GM12891 (cell line): ENCODE measurements at places on chromosomes 1 and 21.

DNA sequence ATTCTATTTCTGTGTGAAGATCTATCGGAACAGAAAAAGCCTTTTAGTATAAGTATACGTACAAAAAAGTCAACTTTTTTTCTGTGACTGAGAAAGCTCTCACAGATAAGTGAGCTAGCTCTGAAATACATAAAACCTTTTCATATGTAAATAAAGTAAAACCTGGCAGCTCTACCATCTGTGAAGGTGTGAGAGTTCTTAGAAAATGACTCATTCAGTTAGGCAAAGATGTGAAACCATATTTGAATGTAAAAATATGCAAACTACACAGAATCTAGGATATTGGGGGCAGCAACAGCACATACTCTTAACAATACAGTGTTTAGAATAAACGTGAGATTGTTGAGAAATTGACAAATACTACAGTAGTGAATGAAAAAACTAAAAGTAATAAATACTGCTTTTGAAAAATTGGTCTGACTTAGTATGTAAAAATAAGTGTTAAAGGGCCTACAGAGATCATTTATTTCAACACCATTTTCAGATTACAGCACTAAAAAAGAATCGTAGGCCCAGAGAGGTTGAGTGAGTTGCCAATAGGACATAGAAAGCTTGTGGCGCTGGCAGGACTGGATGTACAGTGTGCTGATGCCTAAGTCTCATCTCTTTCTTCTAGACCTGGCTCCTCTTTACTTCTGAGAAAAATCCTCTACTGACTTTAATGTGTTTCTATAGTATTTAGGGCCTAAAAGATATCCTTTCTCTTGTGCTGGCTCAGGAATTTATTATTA lies 19.8 kb downstream of the ATP6V1G3 start:
- DNase-seq, result peak; percentile 11

DNA sequence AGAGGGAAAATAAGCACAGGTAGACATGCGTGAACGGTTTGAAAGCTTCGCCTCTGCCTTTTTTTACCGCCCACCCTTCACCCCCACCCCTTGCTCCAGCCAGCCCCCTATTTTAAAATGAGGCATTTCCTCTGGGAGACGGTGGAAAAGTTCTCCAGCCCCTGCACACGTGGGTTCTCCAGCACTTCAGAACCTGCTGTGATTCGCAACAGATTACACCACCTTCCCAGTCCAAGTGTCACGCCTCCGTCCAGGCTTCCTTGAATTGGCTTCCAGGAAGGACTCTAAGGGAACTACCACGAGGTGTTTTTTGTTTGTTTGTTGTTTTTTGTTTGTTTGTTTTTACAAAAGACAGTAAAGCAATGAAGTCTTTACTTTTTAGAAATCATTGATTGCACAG lies 2.6 kb downstream of the LRRC7 start:
- no peak for DNase-seq

DNA sequence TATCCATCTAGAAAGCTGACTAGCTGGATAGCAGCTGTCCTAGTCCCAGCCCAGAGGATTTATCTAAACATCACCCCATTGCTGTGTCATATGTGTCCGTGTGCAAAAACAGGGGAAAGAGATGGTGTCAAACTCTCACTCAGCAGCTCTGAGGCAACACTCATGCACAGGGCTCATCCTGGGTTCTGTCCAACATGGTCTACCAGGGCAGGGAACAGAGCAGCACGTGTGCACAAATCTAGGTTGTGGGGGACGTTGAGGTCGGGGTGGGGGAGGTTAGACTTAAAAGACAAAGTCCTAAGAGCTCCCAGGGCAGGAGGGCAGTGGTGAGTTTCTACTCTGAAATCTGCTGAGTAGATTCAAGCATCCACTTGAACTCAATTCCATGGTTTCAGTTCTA lies 16.2 kb downstream of the PI4KB start:
- DNase-seq, result no peak

GRCh38 chr1:220371324-220371723 lies 99.1 kb upstream of the RAB3GAP2 start:
- DNase-seq, result no peak

- DNase-seq, result peak; percentile 54
Observed at GRCh38 chr1:154157520-154158306, 2.8 kb upstream of the NUP210L start.

GRCh38 chr1:119595606-119596005 lies 52.5 kb downstream of the ZNF697 start:
- no peak for DNase-seq

DNA sequence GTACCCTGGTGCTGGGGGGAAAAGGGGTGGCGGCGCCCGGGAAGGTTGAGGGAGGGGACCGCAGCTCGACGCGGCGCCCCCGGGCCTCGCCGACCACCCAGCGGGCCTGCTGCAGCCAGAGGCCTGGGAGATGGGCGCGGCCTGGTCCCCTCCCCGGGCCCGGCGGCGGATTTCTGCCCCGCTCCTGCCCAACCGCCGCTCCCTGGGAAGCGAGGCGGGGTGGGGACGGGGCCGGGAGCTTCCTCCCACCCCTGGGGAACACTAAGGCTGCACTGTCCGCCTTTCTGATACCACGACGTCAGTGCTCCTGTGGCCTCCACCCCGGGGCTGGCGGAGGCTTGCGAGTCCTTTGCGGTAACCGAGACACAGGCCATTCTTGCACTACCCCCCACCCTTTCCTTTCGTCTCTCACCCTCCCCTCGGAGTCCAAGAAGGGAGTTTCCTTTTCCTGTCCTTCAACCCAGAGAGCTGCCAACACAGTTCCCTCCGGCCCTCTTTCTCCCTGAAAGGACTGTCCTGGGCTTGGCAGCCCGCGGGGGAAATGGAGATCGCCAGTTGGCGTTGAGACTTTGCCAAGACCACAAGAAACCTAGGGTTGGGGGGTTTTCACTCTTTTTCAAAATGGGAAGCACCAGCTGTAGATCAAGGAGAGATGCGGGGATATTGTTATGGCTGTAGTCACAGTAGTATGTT lies 742 bp downstream of the SH3GLB1 start:
- DNase-seq, result peak; percentile 12

- no peak for DNase-seq
Observed at GRCh38 chr1:21886486-21887215, 50.5 kb downstream of the HSPG2 start.

- DNase-seq, result no peak
Observed at GRCh38 chr1:216175714-216176113, 247.5 kb downstream of the USH2A start.

DNA sequence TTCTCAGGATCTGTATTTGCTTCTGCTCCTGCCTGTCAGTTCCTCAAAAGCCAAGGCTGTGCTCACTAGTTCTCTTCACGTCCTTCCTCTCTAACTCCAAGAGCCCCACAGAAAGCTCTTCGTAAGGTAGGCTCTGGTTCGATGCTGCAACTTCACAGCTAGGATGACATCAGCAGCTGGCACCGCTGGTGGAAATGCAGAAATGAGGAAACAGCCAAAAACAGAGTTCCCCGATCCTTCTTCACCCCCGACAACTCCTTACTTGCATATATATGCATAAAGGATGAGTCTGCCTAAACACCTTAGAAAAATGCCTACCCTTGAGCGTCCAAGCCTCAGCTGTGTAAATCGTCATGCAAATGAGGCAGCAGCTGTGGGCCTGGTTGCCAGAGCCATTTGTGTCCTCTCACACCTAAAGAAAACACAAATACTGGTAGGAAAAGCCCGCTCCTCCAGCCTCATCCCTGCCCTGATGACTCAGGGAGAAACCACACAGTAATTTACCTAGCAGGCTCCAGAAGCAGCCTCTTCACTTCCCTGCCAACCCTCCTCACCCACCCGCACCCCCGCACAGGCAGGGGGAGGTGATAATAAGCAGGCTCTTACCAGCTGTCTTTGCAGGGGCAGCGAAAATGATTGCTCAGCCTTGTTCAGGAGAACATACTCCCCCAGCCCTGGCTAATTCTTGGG lies 28.2 kb downstream of the BATF3 start:
- no peak for DNase-seq

DNA sequence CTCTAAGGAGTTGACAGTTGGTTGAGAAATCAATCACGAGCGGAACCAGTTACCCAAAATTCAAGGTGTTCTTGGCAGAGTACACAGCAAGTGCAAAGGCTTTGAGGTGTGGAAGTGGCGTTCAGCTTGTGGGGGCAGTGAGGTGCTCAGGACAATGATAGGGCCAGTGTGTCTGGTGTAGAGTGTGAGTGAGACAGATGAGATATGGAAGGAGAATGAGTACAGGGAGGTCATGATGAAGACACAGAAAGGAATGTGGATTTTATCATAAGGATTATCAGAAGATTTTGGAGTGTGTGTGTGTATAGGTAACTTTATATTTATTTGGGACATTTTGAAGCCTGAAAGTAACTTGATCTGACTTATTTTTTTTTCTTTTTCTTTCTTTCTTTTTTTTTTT lies 40.9 kb downstream of the IFI44 start:
- DNase-seq, result no peak

DNA sequence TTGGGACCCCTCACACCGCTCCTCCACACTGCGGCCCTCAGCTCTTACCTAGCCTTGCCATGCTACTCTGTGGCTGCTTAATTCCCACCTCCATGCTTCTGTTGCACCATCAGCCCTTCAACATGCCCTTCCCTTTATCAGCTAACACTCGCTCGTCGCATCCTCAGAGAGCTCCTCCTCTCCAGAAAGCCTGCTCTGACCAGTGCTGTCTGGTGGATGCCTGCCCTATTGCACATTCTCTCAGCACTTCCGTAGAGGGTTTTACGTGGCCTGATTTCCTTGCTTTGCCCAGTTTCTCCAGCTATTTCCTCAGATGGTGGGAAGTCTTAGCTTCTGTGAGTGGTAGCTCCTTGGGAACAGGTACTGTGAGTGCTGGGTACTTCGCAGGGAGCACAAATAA lies 10.3 kb upstream of the LAD1 start:
- no peak for DNase-seq

- DNase-seq, result no peak
Observed at GRCh38 chr1:65229201-65229600, 80.1 kb upstream of the DNAJC6 start.

DNA sequence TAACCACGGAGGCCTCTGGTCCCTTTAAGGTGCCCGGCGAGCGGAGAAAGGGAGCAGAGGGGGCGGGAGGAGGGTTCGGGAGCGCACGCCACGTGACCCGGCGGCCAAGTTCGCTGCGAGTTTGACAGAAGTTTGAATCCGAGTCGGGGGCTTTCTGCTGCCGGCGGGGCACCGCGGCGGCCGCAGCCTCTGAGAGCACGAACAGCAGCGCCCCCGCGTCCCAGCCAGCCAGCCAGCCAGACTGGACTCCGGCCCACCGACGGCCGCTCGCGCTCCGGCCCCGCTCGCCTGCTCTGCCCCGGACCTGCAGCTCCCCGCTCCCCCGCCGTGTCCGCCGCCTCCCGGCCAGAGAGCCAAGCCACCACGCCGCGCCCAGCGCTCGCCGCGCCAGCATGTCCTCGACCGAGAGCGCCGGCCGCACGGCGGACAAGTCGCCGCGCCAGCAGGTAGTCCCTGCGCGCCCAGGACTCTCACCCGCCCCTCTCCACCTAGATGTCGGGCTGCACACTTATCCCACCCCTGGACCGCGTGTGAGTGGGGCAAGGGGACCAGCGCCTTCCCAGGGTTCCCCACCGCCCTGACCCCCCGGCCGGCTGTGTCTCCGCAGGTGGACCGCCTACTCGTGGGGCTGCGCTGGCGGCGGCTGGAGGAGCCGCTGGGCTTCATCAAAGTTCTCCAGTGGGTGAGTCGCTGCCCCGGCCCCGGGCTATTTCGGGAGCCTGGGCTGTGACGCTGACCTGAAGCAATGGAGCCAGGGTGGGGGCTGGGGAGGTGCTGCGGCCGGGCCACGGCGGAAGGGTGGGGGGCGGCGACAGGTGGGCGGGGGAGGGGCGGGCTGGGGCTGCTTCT lies at the start of gene SYPL2:
TSS of gene SYPL2 (plus strand) at position 95 of the 849 bp plus-strand sequence. CDS start at position 393, 298 bp downstream.
- no peak for DNase-seq

DNA sequence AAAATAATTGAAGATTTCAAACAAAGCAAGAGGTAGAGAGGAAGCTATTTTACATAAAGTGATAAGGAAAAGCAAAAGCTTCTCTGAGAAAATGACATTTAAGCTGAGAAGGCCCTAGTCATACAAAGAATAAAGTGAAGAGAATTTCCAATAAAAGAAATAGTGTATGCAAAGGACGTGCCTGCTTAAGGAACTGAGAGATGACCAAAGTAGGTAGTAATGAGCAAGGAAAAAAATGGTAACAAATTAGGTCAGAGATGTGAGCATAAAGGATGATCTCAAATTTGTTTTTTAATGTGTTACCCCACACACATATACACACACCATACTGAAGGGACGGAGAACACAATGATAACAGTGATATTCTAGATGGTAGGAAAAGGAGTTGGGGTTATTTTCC lies 46.4 kb downstream of the NRIP1 start:
- DNase-seq, result no peak

DNA sequence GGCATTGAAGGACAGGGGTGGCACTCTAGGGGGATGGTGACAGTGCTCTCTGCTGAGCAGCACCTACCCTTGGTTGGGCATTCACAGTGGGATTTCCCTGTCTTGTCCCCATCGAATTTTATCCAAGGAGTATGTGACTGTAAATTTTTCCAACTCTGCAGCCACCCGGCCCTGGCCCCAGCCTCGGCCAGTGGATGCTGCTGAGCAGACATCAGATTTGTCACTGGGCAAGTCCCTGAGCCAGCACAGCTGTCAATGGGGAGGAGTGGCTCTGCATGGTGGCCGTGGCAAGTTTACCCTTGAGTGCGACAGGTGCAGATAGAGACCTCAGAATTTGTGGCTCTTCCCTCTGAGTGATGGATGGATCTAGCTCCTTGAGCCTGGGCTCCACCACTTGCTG lies 240.2 kb upstream of the CSF3R start:
- no peak for DNase-seq

DNA sequence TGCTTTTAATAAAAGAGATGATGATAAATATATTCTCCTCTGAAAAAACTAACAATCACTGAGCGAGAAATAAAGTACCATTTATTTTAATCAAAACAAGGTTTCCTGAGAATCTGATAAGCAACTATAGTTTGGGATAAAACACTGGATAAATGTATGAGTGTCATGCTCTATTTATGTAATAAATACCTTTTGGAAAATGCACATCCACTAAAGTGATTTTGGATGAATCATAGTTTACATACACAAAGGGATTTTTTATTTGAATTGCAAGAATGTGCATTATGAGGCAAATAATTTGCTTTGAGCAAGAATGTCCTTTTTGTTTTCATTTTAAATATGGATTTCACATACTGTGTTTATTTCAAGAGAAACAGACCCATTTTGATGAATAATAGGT lies 1483.5 kb downstream of the MRPL39 start:
- no peak for DNase-seq

DNA sequence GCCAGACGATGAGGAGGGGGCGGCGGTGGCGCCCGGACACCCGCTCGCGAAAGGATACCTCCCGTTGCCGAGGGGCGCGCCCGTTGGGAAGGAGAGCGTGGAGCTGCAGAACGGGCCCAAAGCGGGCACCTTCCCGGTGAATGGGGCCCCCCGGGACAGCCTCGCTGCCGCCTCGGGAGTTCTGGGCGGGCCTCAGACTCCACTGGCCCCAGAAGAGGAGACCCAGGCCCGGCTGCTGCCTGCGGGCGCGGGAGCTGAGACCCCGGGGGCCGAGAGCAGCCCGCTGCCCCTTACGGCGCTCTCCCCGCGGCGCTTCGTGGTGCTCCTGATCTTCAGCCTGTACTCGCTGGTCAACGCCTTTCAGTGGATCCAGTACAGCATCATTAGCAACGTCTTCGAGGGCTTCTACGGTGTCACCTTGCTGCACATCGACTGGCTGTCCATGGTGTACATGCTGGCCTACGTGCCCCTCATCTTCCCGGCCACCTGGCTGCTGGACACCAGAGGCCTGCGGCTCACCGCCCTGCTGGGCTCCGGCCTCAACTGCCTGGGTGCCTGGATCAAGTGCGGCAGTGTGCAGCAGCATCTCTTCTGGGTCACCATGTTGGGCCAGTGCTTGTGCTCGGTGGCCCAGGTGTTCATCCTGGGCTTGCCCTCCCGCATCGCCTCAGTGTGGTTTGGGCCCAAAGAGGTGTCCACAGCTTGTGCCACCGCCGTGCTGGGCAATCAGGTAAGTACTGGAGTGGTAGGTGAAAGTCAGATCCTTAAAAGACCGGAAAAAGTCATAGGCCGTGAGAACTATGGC lies 588 bp downstream of the FLVCR1 start:
- peak; percentile 19 for DNase-seq
